ENCODE measurements at places on chromosomes 16 and 17.

DNA sequence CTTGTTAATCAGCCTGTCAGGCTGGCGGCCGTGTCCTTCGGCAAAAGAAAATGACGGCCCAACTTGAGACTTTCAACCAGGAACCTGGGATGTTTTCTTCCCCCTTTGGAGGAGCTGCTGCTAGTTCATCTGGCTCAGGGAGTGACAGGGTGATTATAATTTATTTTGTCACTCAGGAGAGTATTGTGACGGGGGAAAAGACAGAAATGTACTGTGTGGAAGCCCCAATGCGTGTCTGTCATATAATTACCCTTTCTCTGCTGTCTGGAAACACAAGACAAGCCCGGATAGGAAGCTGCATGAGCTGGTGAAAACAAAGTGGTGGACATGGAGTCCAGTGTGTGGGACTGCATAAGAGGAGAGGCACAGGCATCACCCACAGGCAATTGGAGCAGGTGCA lies 326.2 kb upstream of the HSBP1 start:
- no peak for DNase-seq

GRCh38 chr16:58177353-58177710 lies 20.6 kb downstream of the CSNK2A2 start:
- no peak for DNase-seq

DNA sequence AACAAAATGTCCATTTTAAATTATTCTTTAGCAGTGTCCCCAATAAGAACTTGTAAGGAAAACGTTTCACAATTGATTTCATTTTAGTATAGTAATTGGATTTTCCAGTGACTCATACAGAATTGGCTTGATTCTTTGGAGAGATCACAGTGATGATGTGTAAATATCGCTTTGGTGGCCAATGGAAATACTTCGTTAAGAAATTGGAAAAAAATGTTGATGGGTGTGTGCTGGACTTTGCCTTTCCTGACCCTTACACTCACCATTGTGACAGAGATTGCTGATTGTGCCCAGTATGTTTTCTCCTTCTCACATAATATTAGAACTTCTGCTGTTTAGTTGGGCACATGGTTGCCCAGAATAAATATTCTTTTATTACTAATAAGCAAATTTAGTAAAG lies 7.4 kb upstream of the EFCAB13 start:
- DNase-seq = no peak

DNA sequence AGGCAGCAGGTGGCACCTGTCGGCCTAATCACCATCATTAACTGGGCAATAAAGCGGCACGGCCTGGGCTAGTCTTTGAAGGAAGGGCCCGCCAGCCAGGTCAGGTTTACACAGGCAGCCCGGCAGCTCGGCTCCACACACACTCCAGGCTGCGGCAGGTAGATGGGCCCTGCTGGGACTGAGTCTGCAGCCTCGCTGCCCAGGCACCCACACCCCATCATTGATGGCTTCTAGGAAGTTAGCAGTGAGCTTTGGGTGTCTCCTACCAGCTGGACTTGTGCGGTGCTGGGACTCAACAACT lies 6.8 kb upstream of the FOXN1 start:
- no peak for DNase-seq

DNA sequence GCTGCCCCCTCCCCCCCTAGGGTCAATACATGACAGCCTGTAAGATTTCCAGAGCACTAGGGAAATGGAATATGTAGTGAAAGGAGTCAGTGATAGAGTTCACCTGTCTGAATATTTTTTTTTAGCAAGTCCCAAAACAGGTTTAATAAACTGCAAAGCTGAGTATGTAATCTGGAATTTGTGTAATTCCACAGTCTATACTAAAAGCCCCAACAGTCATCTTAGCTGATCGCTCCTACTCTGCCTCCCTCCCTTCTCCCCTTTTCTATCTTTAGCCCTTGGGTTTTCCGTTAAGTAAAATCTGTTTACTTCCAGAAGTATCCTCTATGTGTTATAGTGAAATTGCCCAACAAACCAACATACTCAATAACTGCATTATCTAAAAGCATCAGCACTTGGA lies 3.5 kb downstream of the CDH13 start:
- DNase-seq = no peak

DNA sequence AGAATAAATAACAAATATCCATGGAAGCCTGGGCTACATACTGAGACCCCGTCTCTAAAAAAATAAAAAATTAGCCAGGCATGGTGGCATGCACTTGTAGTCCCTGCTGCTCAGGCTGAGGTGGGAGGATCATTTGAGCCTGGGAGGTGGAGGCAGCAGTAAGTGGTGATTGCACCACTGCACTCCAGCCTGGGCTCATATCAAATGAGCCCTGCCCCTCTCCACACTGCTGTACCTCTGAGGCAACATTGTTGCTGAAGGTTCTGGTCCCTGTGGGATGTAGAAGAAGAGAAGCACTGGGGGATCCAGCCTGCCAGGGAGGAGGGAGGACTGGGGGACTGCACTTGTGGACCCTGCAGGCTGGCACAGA lies 11.4 kb upstream of the ARHGAP23 start:
- DNase-seq = no peak

GRCh38 chr17:39002991-39003715 lies 36.0 kb upstream of the FBXO47 start:
- peak; percentile 44 for DNase-seq

GRCh38 chr16:52932321-52932720 lies 120.4 kb downstream of the CHD9NB start:
- no peak for DNase-seq

DNA sequence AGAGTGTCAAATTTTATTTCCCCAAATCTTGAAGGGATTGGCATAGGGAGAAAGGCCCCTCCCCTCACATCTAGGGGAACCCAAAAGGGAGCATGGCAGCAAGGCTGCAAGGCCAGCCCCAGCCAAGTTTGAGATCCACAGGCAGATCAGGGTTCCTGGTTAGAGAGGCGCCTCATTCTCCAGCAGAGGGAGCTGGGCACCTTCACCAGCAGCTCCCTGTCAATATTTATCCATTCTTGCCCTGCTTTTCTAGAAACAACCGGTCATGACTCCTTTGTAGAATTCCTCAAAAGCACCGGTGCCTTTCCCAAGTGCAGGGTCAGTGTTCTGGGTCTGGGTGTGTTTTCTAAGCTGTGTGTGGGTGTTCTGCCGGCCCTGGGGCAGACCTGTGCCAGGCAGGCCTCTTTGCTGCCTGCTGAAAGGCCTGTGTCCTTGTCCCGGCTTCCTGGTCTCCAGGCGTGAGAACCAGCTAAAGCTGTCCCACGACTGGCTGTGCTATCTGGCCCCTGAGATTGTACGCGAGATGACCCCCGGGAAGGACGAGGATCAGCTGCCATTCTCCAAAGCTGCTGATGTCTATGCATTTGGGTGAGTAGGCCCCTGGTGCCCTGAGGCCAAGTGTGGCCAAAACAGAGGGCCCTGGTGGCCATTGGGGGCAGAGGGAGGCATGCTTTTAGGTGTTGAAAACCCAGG lies 21.2 kb upstream of the LGALS9 start:
- no peak for DNase-seq

DNA sequence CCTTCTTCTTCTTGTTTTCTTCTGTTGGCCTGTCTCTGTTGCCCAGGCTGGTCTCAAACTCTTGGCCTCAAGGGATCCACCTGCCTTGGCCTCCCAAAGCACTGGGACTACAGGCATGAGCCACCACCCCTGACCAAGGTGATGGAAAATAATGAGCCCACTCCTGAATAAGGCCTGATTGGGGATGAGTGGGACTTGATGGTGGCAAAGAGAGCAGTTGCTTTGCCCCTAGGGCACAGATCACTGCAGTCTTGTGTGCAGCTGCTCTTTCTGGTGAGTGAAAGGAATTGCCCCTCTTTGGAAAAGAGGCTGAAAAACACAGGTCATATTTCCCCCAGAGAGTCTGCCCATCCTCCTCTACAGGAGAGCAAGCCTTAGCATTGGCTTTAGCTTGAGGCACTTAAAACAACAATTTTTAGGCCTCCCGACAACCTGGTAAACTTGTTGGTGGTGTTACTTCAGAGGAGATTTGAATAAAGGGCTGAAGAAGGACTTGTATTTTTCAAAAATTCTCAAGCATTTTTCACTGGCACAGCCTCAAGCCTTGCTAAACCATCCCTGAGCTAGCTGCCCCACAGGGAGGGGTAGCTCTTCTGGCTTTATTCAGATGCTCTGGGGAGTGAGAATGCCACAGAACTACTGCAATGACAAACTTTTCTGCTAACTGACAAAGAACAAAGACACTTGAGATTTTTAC lies 6.1 kb upstream of the PDP2 start:
- no peak for DNase-seq

- DNase-seq = no peak
Observed at GRCh38 chr16:47493381-47494337, 32.5 kb downstream of the PHKB start.

DNA sequence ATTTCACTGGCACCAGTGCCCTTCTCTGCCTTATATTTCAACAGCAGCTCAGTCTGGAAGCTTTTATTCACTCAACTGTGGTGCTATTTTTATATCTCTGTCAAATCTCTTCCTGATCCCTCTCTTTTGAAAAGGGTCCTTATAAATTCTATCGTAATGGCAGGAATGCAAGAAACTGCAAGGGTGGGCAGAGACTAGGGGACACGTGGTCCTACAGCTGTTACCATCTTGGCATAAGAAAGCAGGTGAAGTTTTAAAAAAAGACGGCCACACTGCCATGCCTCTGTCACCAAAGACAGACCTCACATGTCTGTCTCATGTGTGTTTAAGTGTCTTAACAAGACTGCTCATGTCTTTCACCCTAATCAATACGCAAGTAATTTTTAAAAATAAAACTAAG lies 368.4 kb upstream of the CDH11 start:
- DNase-seq = no peak

DNA sequence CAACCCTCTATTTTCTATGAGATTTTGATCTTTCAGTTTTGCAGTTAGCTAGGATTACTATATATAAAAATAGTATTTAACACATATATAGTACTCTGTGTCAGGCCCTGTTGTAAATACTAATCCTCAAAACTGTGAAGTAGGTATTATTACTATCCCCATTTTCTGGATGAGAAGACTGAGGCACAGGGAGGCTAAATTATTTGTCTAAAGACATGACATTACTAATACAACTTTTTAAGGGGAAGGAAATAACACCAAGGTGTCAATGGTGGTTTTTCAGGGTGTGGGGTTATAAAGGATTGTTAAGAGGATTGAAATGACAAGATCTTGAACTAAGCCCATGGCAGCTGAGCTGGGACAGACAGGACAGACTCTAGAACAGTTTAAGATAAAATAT lies 4.1 kb upstream of the WSB1 start:
- DNase-seq = no peak

GRCh38 chr17:42460371-42460770 lies 1.7 kb downstream of the ATP6V0A1 start:
- DNase-seq = no peak

DNA sequence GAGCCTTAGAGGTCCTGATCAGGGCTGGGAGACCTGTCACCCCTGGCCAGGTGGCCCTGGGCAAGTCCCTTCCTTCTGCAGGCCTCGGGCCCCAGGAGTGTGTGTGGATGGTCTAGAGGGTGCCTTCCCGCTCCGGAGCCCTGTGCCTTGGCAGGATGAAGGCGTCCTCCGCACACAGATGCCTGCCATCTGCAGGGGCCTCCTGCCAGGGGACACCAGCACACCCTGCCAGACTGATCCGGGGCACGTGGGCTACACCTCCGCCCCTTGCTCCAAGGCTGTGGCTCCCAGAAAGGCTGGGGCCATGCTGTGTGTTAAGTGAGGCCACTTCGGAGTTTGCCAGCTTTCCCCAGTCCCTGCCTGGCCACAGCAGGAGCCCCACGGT lies 30.7 kb downstream of the NPTX1 start:
- no peak for DNase-seq

DNA sequence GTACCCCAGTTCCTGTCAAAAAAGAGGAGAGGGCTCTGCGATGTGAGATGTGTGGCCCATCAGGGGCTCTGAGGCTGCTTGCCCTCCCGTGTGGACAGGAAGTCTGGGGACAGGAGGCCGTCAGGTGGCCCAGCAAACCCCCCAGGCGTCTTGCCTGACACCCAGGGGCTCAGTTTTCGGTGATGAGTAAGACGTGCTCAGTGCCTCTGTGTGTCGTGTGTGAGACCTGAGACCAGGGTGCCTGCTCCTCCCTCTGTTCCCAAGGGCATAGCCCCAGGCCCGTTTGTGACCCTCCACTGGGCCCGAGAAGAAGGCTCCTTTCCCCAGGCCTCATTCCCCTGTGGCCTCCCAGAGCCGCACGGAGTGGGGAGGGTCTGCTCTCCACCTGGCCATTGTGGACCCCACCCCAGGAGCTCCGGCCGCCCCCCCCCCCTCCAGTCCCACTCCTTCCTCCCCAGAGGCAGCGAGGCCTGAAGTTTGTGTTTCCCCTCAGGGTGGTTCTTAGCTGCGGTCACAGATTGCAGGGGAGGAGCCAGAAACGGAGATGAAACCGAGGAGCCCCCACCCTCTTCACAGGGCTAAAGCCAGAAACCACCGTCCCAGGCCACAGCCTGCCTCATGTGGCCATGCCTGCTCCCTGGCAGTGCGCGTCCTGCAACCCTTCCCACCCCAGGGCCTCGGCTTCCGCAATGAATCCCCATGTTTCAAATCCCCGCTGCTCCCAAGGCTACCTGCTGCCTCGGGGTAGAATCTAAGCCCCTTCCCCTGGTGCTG lies 4.9 kb upstream of the ACTG1 start:
- peak; percentile 2 for DNase-seq

GRCh38 chr16:86122681-86123342 lies 223.8 kb downstream of the IRF8 start:
- DNase-seq = no peak

DNA sequence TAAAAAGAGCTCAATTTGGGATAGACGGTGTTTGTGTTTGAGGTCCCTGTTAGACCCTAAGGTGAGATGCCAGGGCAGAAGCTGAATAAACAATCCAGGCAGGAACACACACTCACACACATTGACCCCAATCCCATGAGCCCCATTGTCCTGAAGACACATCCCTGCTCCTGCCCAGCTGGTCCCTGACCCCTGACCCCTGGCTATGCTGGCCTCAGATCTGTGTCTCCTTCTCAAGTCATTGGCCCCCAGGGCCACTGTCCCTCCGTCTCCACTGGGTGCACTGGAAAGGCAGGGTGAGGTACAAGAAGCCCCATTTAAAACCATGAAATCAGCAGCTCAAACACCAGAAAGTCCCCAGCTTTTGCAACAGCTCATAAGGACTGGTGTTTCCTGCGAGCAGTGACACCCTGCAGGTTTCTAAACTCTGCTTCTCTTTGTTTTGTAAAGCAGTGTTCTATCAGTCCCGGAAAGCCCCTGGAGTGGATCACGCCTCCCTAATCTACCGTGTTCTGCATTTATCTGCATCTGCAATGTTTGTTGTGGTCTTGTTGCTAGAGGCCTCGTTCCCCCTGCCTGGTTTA lies 18.0 kb upstream of the ASGR2 start:
- peak; percentile 50 for DNase-seq

All from stimulated activated CD4-positive, alpha-beta T cell treated with anti-CD3 and anti-CD28 coated beads, Interleukin-4, amount 100 ng/mL, for 1 hour (primary cell).